EL (cell line): ENCODE measurements at places on chromosomes 12 and 14.

DNA sequence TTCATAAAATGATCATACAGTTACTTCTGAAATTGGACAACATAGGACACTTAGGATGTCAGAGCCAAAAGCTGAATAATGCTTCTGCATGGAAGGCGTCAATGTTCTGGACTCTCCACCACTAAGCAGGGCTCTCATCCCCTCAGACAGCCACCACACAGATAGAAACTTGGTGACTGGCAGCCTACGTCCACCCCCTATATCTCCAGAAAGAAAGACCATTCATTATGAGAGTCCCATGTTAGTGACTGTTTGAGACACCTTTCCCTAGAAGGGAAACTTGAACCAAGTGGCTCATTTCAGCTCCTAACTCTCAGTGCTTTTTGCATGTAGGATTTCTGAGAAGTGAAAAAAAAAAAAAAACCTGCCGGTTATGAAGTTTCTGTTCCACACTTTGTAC lies 251.0 kb upstream of the FKBP4 start:
- no peak for DNase-seq

GRCh38 chr12:14408208-14408607 lies 42.7 kb downstream of the ATF7IP start:
- no peak for DNase-seq

DNA sequence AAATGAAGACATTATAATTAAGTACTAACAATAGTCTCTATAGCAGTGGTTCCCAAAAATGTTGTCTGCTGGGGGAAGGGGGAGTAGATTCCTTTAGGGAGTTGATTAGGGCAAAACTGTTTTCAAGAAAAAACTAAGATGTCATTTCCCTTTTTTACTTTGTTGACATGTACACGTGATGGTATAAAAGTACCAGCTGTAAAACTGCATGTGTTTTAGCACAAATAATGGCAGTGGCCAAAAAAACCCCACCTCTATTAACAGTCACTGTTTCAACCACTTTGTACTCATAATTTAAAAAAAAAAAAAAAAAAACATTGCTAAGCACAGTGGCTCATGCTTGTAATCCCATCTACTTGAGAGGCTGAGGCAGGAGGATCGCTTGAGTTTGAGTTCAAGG lies 61.7 kb downstream of the PPP1R12A start:
- no peak for DNase-seq

DNA sequence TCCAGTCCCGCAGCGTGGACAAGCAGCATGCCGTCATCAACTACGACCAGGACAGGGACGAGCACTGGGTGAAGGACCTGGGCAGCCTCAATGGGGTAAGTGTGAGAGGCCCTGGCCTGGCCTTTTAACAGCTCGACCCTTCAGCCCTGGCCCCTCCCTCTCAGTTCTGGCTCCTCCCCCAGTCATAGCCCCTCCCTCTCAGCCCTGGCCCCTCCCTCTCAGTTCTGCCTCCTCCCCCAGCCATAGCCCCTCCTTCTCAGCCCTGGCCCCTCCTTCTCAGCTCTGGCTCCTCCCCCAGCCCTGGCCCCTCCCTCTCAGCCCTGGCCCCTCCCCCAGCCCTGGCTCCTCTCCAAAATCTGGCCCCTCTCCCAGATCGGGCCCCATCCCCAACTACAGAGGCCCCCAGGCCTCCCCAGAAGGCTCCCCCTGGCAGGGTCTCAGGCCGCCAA lies 11.2 kb downstream of the CEP170B start:
- DNase-seq: peak; percentile 29

GRCh38 chr14:35211067-35211466 lies 81.1 kb upstream of the PSMA6 start:
- DNase-seq: no peak

DNA sequence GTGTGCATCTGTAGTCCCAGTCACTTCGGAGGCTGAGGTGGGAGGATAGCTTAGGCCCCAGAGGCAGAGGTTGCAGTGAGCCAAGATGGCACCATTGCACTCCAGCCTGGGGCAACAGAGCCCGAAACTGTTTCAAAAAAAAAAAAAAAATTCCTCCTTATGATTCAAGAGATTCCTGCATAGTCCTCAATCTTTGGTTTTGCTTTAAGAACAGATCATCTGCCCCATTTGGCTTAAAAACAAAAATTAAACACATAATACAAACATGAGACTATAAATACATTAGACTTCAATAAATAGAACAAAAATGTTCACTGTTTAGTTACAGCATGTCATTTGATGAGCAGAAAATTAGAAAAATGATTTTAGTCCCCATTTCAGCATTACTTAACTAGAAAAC lies 131.2 kb downstream of the PAWR start:
- no peak for DNase-seq

DNA sequence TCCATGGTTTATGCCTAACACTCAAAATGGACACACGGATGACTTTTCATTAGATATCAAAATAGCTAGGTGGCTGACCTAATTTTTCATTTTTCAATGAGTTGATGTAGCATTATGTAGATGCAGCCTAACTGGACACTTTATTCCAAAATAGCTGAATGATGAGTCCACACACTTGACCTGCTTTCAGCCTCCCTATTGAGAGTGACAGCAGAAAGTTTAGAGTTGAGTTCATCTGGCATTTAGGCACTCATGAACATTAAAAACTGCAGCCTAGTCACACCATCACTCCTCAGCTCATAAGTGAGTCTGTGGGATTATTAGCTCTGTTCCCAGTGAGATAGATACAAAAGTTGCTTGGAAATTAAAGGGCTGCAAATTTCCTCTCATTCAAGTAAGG lies 307.3 kb upstream of the PRKD1 start:
- no peak for DNase-seq

GRCh38 chr14:88750413-88750812 lies 42.3 kb downstream of the EML5 start:
- no peak for DNase-seq

GRCh38 chr12:54689034-54689372 lies 40.8 kb upstream of the DCD start:
- no peak for DNase-seq

DNA sequence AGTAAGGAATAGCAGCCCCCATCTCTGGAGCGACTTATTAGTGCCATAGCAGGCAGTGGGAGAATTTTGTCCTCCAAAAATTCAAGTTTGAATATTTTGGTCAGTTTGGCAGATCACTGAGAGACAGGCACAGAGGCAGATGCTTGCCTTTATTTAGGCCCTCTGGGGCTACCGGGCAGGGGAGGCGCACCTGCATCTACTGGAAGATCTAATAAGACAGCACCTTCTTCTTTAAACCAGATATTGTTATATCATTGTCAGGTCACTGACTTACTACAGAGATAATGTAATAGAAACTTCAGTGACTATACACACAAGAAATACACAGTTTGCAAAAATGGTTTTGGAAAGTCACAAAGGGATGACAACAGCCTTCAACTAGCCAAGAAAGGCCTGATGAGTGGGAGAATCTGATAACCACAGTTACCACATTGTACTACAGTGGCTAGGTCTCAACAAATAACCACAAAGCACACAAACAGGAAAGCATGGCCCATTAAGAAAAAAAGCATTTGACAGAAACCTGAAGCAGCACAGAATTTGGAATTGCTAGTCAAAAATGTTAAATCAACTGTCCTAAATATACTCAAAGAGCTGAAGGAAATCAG lies 56.8 kb downstream of the CDK17 start:
- no peak for DNase-seq

DNA sequence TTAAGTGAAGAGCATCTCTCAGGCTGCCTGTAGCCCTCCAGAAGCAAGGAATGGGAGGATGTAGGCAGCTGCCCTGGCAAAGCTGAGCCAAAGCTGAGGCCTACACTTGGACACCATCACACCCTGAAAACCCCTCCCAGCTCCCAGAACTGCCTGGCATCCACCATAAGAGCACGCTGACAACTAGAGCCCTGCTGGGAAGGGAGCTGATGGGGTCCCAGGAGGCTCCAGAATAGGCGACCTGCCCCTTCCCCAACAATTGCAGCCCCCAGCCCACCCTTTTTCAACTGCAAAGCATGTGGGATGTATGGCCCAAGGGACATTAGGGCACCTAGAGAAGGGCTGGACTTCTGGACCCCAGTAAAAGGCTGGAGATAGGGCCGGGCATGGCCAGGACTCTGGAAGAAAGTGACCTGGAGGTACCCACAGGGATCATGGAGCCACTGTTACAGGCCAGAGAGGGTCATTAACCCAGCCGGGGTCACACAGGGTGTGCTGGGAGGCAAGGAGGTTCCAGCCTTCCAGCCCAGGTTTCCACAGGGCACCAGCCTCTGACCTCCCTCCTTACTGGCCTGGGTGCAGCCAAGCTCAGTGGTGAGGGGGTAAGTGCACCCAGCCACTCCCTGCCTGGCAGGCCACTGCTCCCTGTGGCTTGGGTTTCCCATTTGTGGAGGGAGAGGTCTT lies 27.8 kb downstream of the FAM222A start:
- DNase-seq: no peak

- no peak for DNase-seq
These were observed 133.3 kb downstream of the TBX5 start for GRCh38 chr12:114272605-114273004.

DNA sequence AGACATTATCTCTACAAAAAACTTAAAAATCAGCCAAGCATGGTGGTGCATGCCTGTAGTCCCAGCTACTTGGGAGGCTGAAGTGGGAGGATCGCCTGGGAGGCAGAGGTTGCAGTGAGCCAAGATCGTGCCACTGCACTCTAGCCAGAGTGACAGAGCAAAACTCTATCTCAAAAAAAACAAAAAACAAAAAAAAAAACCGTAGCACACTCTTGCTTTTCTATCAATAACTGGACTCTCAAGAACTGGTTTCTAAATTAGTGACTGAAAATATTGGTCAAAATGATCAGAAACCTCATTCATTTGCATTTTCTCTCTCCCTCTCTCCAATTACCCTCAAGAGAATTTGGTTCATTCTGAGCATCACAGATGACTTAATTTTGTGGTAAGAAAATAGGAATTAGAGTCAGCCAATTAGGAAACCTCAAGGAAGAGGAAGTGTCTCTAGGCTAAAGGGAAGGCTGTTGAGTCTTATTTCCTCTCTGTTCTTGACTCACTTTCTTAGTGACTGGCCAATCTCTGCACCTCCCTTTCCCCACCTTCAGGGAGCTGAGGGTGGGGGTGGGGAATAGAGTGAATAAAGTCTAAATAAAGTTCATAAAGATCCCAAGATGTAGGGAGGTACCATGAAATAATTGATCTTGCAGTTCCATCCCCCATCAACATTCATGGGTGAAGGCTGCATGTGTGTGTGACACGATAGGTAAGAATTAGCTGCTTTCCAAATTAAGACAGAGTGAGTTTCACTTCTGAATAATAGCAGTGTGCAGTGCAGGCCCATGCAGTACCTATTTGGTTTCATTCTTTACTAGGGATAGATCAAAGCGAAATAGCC lies 6.8 kb upstream of the PSMA6 start:
- peak; percentile 18 for DNase-seq

DNA sequence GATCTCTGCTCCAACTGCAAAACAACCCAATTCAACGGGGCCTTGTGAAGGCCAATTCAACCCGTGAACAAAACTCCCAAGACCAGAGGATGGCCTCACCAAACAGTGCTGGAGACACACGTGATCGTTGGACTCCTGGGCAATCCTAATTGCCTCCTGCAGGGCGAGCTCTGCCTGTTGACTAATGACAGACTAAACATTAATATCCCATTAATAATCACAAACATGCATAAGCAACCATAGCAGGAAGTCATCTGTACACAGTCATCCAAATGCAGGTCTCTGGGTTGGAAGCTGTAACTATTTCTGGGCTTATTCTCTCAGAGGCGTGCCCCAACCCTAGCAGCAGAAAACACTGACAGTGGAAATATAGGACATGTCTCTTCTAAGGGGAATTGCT lies 21.0 kb downstream of the ANAPC5 start:
- no peak for DNase-seq

DNA sequence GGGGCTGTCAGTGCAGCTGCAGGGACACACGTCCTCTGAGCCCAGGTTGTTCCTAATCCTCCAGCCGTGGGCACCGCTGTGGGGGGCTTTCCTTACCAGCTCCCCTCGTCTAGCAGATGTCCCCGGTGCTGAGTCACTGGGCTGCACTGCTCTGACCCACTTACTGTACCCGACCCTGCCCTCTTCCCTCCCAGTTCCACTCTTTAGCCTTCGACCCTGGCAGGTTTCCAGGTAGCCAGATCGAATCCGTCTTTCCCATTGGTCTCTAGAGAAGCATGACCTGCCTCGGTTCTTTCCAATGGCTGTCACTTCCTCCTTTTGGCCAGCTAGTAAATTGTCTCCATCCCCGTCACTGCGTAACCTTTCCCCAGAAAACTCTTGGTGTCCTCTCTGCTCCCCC lies 48.4 kb downstream of the ELK3 start:
- DNase-seq: no peak

DNA sequence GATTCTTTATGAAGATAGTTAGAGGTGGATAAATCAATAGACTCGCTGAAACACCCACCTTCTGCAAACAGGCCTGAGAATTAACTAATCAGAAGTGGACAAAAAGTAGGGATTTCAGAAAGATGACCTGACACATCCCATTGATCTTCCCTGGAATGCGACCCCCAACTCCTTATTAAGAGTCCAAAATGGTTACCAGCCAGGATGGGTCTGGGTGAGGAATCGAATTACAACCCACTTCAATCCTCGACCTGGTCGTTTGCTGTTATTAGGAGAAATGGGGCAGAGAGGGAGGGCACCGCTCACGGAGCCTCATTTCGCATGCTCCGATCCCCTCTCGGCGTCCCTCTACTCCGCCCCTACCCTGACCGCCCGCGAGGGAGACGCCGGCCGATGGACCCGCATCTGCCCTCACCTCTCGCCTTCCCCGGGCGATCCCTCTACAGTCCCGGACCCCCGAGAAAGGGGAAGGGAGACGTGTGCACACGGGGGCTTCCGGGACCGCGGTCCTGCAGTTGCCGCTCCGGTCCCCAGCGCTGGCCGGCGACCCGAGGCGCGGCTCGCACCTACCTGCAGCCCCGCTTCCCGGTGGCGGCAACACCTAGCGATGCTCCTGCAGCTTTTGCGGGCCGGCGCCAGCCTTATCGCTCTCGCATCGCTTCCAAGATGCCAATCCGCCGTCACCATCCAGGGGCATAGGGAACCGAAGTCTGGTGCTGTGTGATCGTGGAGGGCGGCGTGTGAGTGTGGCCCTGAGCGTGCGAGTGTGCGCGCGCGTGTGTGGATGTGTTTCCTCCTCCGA lies 69.3 kb upstream of the USP15 start:
- DNase-seq: no peak

GRCh38 chr12:85310456-85311076 lies 30.5 kb downstream of the ALX1 start:
- DNase-seq: peak; percentile 0

- peak; percentile 9 for DNase-seq
These were observed 34.7 kb downstream of the CCDC92 start for GRCh38 chr12:123937707-123938591.

DNA sequence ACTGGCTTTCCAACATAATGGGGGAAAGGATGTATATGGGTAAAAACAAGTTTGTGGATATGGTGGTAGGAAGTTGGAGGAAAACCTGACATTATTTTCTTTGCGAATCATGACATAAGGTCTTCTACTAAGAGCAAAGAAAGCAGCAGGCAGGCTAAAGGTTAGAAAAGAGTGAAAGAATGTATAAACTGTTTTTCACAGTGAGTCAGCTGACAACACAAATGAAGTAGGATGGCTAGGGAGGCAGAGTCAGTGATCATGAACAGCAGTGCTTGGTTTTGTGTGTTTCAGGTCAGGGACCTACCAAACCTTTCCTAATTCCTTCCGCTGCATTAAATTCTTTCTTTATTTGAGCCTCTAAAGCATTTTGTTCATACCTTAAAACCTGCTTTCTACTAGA lies 46.3 kb upstream of the CATSPERB start:
- no peak for DNase-seq

- peak; percentile 38 for DNase-seq
These were observed 367 bp downstream of the GALNT16 start for GRCh38 chr14:69260190-69260860.

GRCh38 chr12:75955251-75955650 lies 76.3 kb downstream of the PHLDA1 start:
- DNase-seq: no peak
